Calu3 (cell line): ENCODE measurements at places on chromosomes 2 and 18. TPM values are rescaled to one million over a fixed set of nuclear protein-coding genes. Genes with fewer than 3 reads are reported as not detected.
A peak's percentile ranks its signal among the peaks of the same experiment; 100 is the strongest.

GRCh38 chr2:185782223-185782769 is 43.7 kb downstream of the FSIP2 start:
- no peak for DNase-seq

Gene CXCR1
- not detected in 2 replicates for total RNA-seq

Gene BCL2L11
- 17.6 and 18.4 TPM in 2 replicates for total RNA-seq

DNA sequence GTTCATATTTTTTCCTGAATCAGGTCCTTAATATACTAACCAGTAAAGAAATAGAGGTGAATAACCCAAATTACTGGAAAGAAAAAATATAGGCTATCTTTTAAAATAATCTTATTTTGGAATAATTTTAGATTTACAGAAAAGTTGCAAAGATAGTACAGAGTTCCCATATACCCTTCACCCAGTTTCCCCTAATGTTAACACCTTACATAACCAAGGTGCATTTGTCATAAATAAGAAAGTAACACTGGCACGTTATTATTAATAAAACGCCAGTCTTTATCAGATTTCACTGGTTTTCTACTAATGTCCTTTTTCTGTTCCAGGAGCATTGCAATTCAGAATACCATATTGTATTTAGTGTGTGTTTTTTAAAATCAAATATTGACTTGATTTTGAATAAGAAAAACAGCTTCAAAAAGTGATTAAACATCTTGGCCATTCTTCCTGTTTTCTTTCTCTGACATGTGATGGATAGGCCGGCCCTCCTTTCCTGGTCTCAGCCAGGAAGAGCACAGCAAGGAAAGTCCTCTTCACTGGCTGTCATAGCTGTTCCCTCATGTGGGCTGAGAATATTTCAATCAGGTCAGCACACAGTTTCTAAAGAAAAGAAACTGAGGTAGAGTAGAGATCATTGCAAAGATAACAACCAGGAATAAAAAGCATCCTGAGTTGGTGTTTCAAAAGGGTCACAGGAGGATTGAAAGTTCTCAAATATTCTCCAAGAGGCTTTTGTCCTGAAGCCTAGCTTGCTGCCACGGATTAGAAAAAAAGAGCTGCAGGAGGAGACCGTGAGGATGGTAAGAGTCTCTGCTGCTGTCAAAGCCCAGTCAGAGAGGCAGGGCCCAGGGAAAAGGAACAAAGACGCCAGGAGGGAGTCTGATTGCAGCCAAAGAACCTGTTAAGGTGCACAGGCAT is 79.3 kb upstream of the ARL5A start:
- DNase-seq, result no peak

- DNase-seq, result peak; percentile 55
Observed at GRCh38 chr2:246489-247144, 17.2 kb downstream of the SH3YL1 start.

Gene CD28
- total RNA-seq, result 0.07 TPM in 1 of 2 replicates, not detected in the other

DNA sequence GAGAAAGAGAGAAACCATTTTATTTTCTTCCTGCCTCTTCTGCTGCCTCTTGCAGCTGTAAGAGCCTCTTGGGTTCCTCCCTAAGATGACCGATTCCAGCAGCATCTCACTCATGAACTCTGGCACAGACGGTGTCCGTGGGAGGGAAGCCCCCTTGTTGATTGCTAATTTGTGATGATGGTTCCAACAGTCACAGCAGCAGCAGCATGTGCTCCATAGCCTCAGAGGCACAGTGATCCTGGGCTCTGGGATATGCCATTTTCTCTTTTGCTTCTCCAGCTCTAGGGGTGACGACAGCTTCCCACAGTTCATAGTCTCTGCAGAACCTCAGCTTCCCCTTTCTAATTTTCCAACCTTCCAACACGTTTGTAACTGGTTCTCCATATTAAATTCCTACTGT is 324.2 kb upstream of the HS6ST1 start:
- no peak for DNase-seq

DNA sequence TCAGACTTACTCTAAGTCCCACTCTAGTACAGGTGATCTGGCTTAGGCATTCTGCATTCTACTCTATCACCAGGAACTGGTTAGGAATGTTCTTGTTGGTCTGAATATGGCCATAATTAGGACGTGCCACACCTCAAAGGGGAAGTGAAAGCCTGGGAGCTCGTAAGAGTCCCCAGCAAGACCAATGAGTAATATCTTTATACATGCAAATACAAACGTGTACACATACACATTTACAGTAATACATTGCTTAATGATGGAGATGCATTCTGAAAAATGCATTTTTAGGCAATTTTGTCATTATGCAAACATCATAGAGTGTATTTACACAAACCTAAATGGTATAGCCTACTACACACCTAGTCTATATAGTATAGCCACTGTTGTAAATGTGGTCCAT is 19.5 kb upstream of the ERCC3 start:
- no peak for DNase-seq

DNA sequence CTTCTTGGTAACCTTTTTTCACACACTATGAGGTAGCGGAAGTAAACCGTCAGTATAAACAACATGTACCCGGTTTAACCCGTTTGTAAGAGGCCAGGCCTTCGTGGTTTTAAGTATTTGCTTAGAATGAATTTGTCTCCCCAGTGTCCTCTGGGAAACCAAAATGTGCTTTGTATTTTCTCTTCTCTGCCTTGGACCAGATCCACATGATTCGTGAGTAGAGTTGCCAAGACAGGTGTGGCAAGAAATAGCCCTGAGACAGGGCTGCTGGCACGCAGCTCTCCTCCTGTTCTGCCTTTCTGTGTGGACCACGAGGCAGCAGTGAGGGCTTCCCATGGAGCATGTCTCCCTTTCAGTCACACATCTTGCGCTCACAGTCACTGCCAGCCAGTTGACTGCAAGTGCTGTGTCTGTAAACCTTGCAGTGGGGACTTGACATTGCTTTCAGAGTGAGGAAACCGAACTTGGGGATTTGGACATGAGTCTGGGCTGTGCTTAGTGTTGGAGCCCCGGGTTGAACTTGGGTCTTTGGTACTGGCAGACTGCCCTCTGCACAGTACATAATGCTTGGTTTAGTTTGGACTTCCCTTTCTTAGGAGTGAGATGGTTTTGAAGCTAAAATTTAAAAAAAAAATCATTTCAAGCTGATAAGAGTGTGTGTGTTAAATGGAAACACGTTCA is 19.1 kb downstream of the BCL2L11 start:
- peak; percentile 5 for DNase-seq

- DNase-seq, result no peak
Observed at GRCh38 chr2:104286841-104287240, 567.1 kb upstream of the POU3F3 start.

- no peak for DNase-seq
Observed at GRCh38 chr2:226057914-226058313, 658.4 kb downstream of the NYAP2 start.

GRCh38 chr2:216736326-216736725 is 41.0 kb upstream of the IGFBP5 start:
- no peak for DNase-seq

Gene OSBPL1A
- 26.0 and 34.8 TPM in 2 replicates for total RNA-seq

Gene STARD6
- total RNA-seq, result not detected in 2 replicates

DNA sequence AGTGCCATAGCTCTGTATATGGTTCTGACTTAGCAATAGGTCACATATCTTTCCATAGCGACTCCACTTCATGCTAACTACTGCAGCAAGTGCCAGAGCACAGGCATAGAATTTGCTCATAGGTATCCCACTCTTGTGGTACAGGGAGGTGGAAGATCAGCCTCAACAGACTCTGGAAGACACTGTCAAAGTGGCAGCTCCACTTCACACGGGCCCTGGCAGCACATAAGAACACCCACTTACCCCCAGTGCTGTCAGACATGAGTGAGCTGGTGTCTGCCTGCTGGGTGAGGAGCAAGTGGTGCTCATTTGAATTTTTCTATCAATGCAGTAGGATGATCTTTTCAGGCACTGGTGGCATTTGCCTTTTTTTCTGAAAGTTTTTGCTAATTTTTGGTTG is 48.6 kb downstream of the BCL2L11 start:
- DNase-seq, result no peak

Gene SLC4A5
- 5.8 and 7.0 TPM in 2 replicates for total RNA-seq

- DNase-seq, result no peak
Observed at GRCh38 chr2:46116150-46116549, 181.1 kb upstream of the EPAS1 start.

GRCh38 chr2:172693037-172693436 is 42.6 kb upstream of the RAPGEF4 start:
- DNase-seq, result peak; percentile 52

Gene UGT1A8
- total RNA-seq, result not detected in 2 replicates

DNA sequence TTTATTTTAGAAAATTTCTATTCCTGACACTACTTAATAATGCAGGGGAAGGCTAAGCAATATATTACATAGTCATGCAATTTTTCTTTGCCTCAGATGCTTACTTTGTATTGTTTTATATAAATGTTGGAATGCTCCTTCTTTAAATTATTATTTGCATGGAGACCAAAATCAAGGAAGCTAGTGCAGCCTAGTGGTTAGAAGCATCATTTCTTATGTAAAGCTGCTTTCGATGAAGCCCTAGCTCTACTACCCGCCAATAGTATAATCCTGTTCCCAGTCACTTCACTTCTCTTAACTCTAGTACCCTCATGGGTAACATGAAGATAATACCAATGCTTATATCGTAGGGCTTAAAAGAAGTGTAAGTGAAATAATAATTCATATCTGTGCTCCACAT is 198.9 kb downstream of the LRATD1 start:
- DNase-seq, result no peak

GRCh38 chr2:46306988-46307655 is 9.9 kb downstream of the EPAS1 start:
- peak; percentile 27 for DNase-seq

- no peak for DNase-seq
Observed at GRCh38 chr2:123723706-123724105, 301.4 kb upstream of the CNTNAP5 start.

DNA sequence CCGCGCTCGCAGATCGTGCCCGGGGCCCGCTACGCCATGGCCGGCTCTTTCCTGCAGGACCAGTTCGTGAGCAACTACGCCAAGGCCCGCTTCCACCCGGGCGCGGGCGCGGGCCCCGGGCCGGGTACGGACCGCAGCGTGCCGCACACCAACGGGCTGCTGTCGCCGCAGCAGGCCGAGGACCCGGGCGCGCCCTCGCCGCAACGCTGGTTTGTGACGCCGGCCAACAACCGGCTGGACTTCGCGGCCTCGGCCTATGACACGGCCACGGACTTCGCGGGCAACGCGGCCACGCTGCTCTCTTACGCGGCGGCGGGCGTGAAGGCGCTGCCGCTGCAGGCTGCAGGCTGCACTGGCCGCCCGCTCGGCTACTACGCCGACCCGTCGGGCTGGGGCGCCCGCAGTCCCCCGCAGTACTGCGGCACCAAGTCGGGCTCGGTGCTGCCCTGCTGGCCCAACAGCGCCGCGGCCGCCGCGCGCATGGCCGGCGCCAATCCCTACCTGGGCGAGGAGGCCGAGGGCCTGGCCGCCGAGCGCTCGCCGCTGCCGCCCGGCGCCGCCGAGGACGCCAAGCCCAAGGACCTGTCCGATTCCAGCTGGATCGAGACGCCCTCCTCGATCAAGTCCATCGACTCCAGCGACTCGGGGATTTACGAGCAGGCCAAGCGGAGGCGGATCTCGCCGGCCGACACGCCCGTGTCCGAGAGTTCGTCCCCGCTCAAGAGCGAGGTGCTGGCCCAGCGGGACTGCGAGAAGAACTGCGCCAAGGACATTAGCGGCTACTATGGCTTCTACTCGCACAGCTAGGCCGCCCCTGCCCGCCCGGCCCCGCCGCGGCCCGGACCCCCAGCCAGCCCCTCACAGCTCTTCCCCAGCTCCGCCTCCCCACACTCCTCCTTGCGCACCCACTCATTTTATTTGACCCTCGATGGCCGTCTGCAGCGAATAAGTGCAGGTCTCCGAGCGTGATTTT is 7.6 kb downstream of the TBR1 start:
- peak; percentile 41 for DNase-seq

GRCh38 chr2:18900691-18901141 is 311.3 kb upstream of the NT5C1B start:
- no peak for DNase-seq

DNA sequence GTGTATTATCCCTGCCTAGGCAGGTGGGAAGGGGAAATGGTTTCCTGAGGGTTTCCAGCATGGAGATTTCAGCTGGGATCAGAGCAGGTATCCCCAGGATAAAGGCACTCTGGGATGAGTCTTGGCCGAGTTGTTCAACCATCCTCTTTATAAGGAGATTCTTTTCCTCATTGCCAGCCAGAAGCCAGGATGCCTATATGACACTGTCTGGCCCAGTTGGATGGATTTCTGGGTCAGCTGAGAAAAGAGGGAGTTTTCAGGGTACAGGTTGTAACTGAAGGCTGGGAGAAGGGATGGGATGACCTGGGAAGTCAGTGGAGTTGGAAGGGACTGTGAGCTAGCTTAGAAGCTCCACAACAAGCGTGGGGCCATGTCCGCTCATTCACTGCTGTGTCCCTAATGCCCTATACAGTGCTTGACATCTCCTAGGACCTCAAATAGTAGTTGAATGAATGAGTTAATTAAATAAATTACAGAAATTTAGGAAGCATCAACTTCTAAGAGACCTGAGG is 8.3 kb downstream of the RHOB start:
- no peak for DNase-seq

DNA sequence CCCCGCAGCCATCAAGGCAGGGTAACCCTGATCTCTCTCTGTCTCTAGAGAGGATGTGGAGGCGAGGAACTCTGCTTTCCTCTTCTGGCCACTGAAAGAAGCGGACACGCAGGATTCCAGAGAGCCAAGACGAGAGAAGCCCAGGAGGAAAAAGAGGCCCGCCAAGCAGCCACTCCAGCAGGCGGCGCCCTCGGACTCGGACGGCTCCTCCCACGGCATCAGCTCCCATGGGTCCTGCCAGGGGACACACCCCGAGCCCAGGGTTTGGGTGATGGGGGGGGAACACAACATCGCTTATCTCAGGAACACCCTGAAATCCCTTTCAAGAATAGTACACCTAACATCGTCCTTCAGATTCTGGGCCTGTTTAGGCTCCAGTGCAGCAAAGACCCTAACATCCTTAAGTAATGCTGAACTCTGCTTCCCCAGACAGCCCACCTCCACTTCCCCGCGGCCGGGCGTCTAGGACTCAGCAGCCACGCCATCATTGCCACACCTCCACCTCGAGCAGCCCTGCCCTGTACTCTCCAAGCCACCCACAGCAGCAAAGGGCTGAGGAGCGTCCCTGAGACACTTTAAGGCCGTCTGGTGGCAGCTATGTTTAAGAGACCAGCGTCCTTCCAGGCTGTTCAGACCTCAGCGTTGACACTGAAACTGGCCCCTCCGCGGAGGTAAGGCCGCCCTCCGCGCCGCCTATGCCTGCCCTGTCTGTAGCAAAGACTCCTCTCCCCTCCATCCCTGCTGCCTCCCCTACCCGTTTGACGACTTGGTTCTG is 34.3 kb upstream of the CNGA3 start:
- DNase-seq, result no peak

GRCh38 chr2:241191081-241191480 is 2.6 kb downstream of the ANO7 start:
- DNase-seq, result no peak

DNA sequence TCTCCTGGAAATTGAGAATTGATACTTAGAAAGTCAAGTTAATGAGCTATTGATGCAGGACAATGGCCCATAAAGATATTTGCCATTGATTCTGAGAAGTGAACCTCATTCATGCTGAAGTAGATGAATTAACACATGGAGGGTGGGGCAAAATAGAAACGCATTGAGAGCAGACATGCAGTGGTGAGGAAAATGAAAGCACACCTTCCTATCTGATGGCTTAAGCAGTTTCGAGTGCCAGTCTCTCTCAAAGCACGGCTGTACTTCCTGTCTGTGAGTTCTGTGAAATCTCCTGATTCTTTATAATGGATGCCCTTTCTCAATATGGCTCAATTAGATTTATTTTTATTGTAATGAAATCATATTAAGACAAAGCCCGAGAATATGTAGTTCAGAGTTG is 247.0 kb downstream of the TMX3 start:
- no peak for DNase-seq

Gene CREG2
- total RNA-seq, result 1.3 and 2.4 TPM in 2 replicates
